ENCODE measurements at places on chromosomes 6 and 20. TPM values are rescaled to one million over a fixed set of nuclear protein-coding genes. Genes with fewer than 3 reads are reported as not detected.

The BPIFB1 gene
- total RNA-seq = not detected

The KCNK16 gene
- not detected for total RNA-seq

The GSTA2 gene
- not detected for total RNA-seq

The MUC22 gene
- total RNA-seq = not detected

The TXLNB gene
- 0.67 TPM for total RNA-seq

The KCNS1 gene
- not detected for total RNA-seq

The CNBD2 gene
- 3.5 TPM for total RNA-seq

The CRISP2 gene
- not detected for total RNA-seq

The TULP4 gene
- 135 TPM for total RNA-seq

The SPACA1 gene
- total RNA-seq = not detected

The CST2 gene
- 1.2 TPM for total RNA-seq

- no peak for DNase-seq
Measured at GRCh38 chr20:20839771-20840170, 127.3 kb upstream of the RALGAPA2 start.

- DNase-seq = peak; percentile 3
Measured at GRCh38 chr6:170139531-170139930, 151.3 kb downstream of the DLL1 start.

GRCh38 chr6:7773322-7773721 is 47.4 kb downstream of the BMP6 start:
- no peak for DNase-seq

DNA sequence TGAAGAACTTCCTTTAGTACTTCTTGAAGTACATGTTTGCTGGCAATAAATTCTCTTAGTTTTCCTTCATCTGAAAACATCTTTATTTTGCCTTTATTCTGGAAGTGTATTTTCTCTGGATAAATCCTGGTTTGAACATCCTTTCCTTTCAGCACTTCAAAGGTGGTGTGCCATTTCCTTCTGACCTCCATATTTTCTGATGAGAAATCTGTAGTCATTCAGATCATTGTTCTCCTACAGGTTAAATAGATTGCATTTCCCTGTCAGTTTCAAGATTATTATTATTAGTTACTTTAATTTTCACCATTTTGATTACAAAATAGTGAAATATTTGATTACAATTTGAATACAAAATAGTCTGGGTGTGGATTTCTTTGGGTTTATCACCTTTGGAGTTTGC is 134.5 kb downstream of the CDH26 start:
- DNase-seq = no peak

DNA sequence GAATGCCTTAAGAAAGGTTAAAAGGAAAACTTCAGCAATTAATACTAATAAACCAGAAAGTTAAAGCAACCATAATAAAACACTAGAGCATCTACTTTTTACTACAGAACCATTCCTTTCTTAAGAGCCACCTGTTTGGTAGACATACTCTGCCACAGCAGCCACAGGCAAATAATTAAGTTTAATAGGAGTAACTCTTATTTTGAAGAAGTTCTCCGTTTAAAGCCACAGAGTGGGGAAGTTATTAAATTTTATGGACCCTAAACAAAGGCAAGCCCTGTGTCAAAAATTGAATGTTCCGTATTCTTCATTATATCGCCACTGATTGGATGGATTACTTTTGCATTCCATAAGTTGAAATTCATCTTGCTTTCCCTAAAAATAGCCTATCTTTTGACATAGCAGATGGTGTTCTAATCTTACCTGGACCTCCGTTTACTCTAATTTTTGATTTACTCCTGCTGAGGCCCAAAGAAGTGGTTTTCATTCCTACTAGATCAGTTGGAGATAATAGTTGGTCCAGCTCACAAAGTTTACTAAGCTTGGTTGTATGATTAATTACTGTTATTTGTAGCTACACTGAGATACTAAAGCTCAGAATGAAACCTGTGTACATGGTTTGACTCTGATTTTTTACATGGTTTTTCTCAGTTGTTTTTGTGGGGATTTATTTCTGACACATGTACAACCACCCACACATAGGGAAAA is 140.4 kb upstream of the SUPT3H start:
- DNase-seq = no peak

GRCh38 chr6:3838992-3839867 is 9.9 kb upstream of the FAM50B start:
- no peak for DNase-seq

DNA sequence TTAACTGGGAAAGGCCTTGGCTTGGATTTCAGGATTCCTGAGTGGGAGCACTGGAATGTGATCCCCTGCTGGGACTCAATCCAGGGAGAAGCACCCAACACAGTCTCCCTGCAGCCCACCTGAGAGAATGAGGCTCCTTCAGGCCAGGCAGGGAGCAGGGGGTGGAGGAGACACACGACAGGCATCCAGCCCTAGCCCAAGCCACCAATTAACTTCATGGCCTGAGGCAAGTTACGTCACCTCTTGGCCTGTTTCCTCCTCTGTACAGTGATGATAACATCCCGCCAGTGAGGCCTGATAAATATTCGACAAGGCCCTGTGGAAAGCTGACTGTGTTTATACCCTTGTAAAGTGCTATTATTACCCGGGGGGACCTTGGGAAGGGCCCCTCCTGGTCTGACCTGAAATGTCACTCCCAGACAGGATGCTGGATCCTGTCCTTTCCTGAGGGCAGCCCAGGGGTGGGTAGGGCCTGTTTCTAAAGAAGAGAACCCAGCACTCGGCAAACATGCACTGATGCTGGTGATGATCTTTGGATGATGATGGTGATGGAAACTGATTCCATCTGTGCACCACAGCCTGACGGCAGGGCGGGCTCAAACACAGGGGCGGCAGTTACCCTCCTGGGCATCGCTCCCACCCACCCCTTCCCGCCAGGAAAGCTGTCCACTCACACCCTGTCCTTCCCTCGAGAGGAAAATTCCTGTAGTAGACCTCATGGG is 12.4 kb downstream of the FRS3 start:
- peak; percentile 69 for DNase-seq

DNA sequence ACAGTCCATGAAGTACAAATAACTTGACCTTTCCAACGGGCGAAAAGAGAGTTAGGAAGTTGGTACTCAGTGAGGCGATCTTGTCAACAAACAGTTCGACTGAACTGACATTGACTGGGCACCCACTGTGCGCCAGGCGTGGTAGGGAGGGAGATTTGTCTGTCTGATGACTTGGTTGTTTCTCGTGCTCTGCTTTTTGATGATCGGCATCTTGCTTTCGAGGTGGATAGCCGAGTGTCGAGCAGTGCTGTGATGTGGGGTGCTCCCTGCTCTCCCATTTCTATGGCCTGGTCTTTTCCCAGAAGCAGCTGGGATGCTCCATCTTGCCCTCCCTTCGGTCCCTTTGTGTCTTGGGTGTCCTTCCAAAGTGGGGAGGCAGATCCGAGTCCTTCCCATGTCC is 30.4 kb downstream of the RPP40 start:
- DNase-seq = no peak

- no peak for DNase-seq
Measured at GRCh38 chr6:14036911-14037310, 80.7 kb upstream of the CD83 start.

GRCh38 chr6:140050101-140050995 is 675.9 kb upstream of the CITED2 start:
- no peak for DNase-seq

DNA sequence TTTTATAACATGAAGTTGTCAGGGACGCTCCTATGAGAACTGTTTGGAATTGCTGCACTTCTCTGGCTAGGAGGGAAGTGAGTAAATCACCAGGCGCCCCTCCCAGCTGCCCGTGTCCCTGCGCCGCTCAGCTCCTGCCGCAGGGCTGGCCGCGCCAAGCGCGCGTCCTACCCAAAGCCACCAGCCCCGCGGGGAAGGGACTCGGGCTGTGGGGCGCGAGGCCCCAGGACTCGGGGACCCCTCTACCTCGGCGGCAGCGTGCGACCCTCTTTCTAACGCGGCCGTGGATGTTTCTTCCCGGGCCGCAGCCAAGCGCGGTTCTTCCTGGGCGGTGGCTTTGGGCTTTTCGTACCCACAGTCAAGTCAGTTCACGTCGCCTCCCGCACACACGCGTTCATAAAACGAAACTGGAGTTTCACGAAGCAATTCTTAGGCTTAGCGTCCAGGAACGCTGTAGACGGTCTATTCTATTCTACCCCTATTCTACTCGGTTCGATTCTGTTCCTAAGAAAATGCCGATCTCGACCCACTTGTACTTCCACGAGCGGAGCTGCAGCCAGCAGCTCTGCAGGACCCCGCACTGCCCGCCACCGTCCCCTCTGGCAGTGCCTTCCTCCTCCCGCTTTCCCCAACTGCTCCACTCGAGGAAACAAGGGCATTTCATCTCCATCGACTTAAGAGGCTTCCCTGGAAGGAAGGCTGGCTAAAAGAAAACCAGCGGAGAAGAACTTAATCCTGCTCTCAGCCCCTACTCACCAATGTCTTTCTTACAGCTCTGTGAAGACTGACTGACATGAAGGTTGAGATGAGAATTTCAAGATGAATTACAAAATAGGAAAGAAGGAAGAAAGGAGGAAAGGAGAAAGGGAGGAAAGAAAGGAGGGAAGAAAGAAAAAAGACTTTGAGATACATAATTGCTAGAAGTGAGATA is 15.4 kb downstream of the FOXC1 start:
- DNase-seq = no peak

GRCh38 chr20:47765691-47766594 is 19.3 kb downstream of the SULF2 start:
- no peak for DNase-seq

GRCh38 chr20:15267935-15268334 is 930.5 kb upstream of the FLRT3 start:
- no peak for DNase-seq

GRCh38 chr20:3613821-3614440 is 49.3 kb downstream of the GFRA4 start:
- no peak for DNase-seq

- no peak for DNase-seq
Measured at GRCh38 chr20:25300496-25301170, 52.7 kb downstream of the PYGB start.

- no peak for DNase-seq
Measured at GRCh38 chr6:40932953-40933352, 106.1 kb downstream of the UNC5CL start.

GRCh38 chr20:35893942-35894341 is 60.4 kb downstream of the SCAND1 start:
- DNase-seq = no peak

- DNase-seq = no peak
Measured at GRCh38 chr6:141482796-141483597, 649.7 kb upstream of the GJE1 start.

DNA sequence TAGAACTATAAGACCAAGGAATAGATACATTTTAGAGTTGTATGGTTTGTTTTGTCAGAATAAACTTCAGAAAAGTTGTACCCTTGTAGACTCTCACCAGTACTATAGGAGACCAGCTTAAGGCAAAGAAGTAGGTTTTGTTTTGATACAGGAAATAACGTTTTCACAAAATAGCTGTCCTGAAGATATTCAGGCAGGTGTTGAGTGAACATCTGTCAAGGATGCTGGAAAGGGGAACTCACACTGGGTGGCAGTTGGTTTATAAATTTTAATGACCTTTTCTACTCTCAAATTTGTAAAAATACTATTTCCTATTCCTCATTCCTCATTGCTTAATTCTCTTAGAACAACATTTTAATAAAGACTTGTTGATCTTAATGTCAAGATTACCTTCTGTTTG is 174.0 kb upstream of the MAN1A1 start:
- no peak for DNase-seq

DNA sequence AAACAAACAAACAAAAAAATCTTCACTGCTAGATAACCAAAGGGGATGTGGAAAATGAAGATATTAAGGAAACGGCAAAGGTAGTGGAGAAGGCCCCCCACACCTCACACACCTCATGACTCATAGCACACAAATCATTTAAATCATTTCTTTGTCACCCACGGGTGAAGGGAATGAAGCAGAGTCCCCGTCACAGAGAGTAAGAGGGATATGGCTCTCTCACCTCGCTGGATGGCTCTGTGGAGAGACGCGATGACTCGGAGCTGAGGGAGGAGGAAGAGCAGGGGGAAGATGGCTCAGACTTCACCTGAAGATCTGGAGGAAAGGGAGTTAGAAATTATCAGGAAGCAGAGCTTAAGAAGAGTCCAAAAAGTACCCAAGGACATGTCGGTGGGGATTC is 1.2 kb downstream of the ATF6B start:
- DNase-seq = no peak

DNA sequence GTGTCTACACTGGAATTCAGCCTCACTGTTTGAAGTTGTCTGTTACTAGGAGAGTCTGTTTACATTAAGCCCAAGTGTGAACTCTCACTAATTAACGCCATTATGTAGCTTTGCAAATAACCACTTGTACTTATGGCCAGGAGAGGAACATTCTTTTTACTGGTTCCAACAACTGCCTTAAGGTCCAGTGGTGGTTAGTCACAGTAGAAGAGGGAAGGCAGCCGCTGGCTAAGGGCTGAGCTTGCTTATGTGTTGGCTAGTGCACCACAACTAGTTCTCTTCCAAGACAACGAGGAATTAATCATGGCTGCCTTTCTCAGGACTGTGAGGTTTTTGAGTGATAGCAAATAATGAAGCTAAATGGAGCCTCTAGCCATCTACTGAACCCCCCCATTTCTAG is 14.9 kb upstream of the SLC22A23 start:
- DNase-seq = no peak

DNA sequence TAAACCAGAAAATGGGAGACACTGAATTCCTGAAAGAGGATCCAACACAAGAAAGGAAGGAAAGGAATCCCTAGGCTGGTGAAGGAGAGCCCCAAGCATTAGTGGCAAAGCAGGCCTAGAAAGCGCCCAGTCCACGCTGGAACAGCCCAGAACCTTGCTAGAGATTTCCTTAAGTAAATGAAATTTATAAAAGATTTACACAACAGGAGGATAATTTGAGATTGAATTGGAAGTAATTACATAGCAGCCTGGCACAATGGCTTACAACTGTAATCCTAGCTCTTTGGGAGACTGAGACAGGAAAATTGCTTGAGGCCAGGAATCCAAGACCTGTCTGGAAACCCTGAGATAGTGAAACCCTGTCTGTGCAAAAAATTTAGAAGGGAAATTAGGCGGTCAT is 26.8 kb upstream of the C20orf144 start:
- DNase-seq = no peak

DNA sequence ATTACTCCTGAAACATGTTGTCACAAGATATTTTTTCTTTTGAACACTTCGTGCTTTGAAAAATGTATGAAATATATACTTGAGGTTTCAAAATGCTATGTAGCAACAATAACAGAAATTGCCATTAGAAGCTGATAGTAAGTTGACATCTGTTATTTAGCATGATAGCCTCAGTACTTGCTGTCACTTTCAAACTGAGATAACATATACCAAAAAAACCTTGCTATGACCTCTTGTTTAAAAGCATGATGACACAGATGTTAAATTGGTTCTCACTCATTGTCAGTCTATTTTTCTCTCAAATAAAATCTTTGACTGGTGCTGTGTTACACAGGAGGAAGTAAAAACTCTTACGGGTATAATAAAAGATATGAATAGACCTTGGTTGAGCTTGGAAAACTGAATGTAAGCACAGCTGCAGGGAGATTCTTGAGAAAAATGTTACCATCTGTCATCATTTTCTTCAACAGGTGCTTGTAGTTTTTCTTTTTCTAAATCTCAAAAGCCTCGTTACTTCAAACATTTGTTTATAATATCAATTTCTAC is 18.6 kb downstream of the MOXD1 start:
- DNase-seq = no peak

All from mesothelial cell of epicardium (in vitro differentiated cells).